ENCODE measurements at places on chromosomes 4 and X.

DNA sequence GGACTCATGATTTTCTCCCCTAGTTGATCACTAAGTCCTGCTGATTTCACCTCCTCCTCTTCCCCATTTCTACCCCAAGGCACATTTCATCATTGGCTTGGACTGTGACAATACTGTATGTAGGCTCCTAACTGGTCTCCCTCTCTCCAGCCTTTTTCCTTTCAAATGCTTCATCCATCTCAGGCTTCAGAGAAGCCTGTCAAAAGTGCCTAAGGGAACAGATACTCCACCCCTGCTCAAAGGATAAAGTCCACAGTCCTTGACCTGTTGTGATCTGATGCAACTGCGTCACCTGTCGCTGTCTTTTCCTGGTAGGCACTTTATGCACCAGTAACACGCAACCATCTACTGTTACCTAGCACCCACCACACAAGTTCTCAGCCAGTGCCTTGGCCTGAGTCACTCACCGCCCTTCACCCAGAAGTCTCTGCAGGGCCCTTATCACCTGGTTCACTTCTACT lies 12.8 kb downstream of the SCARB2 start:
- DNase-seq, result no peak

- no peak for DNase-seq
Observed at GRCh38 chrX:10208281-10208856, 51.6 kb downstream of the CLCN4 start.

GRCh38 chr4:163556177-163556576 lies 61.7 kb downstream of the TMA16 start:
- no peak for DNase-seq

DNA sequence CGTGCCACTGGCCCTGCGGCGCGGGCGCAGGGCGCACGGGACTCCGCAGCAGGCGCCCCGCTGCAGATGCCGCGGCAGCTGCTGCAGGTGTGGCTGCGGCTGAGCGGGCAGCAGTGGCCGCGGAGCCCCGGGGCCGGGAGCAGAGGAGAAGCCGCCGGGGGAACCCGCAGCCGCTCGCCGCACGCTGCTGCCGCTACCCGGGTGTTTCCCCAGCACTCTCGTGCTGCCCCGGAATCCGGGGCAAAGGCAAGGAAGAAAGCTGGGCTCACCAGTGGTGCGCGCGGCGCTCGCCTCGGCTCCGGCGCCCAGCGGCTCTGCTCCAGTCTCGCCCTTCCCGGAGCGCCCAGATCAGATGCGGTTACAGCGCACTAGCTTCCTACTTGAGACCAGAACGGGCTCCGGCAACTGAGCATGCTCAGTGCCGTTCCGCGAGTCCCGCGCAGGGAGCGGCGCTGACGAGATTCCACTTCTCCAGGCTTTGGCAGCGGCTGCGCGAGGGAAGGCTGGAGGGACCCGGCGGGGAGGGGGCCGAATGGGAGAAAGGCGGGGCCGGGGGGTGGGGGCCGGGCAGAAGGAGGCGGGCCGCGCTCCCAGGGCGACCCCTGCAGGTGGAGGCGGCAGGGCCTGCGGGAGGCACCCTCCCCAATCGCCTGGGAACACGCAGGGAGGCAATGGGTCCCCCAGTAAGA lies at the start of gene APBB2:
APBB2 (minus strand) TSS at position 407 of the 689 bp plus-strand sequence. CDS start 181,288 bp downstream, outside the sequence.
- peak; percentile 49 for DNase-seq

DNA sequence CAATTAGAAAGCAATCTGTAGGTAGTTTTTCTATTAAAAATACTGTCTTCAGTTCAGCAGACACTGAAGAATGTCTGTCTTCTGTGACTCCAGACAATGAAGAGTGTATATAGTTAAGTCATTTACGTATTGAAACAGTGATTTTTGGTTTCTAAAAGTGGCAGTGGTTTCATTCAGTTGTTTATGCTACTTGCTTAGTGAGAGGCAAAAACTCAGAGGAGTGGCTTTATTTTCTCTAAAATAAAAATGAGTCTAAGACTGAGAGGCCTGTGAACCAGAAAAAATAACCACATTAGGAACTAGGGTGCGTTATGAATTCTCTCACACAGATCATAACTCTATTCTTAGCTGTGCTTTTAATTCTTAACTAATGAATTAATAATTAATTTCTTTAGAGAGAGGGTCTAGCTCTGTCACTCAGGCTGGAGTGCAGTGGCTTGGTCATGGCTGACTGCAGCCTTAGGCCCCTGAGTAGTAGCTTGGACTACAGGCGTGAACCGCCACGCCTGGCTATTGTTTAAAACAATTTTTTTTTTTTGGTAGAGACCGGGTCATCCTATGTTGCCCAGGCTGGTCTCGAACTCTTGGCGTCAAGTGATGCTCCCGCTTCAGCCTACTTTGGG lies 31.4 kb downstream of the FREM3 start:
- DNase-seq, result no peak

DNA sequence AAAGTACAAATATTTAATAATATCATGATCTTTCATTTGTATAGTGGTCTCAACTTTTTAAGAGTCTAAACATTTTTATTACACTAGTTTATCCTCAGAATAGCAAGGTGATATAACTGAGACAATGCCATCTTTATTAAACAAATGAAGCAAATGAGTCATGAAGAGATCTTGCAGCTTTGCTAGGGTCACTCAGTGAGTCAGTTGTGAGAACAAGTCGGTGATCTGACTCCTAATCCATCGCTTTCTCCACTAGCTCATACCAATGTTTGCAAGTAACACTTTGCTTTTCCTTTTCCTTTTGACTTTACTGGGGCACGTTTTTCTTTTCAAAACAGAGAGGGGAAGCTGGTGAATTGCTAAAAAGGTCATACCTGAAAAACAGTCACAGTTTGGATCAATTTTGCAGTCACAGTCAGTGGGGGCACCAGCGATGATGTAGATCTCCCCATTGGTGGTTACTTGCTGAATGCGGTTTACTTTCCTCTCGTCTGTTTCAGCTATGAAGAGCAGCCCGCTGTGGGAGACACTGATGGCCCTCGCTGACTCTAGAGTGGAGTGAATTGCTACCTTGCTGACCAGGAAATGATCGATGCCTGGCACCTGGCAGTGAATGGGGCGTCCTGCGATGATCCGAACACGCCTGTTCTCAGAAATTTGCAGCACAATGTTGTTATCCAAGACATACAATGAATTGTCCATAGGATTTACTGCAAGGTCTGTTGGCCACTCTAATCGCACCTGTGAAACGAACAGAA lies 75.7 kb downstream of the SH2D1A start:
- DNase-seq, result no peak

- no peak for DNase-seq
Observed at GRCh38 chrX:104135677-104136076, 21.1 kb downstream of the SLC25A53 start.

- DNase-seq, result no peak
Observed at GRCh38 chrX:103626855-103627254, 1.9 kb upstream of the TCEAL1 start.

- no peak for DNase-seq
Observed at GRCh38 chr4:148007314-148007760, 275.4 kb downstream of the ARHGAP10 start.

- DNase-seq, result no peak
Observed at GRCh38 chrX:107716118-107716684, 59.4 kb downstream of the TSC22D3 start.

- DNase-seq, result no peak
Observed at GRCh38 chrX:95754411-95754810, 930.2 kb upstream of the DIAPH2 start.

- no peak for DNase-seq
Observed at GRCh38 chrX:105723966-105724735, 98.2 kb upstream of the NRK start.

DNA sequence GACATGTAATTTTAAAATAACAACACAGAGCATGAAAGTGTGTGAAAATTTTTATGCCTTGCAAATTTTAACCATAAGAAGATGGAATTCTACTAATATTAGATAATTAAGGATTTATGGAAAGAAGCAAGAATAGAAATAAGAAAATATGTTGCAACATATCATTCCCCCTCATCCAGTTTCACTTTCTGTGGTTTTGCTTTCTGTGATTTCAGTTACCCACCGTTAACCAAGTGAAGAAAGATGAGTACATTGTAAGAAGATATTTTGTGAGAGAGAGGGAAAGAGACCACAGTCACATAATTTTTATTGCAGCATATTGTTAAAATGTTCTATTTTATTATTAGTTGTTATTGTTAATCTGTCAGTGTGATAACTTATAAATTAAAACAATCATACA lies 77.9 kb downstream of the ADAM29 start:
- no peak for DNase-seq

GRCh38 chr4:141102367-141102766 lies 30.9 kb downstream of the RNF150 start:
- DNase-seq, result no peak

GRCh38 chr4:8691151-8691775 lies 98.7 kb downstream of the CPZ start:
- DNase-seq, result no peak

- no peak for DNase-seq
Observed at GRCh38 chr4:166324321-166324720, 451.3 kb downstream of the TLL1 start.

DNA sequence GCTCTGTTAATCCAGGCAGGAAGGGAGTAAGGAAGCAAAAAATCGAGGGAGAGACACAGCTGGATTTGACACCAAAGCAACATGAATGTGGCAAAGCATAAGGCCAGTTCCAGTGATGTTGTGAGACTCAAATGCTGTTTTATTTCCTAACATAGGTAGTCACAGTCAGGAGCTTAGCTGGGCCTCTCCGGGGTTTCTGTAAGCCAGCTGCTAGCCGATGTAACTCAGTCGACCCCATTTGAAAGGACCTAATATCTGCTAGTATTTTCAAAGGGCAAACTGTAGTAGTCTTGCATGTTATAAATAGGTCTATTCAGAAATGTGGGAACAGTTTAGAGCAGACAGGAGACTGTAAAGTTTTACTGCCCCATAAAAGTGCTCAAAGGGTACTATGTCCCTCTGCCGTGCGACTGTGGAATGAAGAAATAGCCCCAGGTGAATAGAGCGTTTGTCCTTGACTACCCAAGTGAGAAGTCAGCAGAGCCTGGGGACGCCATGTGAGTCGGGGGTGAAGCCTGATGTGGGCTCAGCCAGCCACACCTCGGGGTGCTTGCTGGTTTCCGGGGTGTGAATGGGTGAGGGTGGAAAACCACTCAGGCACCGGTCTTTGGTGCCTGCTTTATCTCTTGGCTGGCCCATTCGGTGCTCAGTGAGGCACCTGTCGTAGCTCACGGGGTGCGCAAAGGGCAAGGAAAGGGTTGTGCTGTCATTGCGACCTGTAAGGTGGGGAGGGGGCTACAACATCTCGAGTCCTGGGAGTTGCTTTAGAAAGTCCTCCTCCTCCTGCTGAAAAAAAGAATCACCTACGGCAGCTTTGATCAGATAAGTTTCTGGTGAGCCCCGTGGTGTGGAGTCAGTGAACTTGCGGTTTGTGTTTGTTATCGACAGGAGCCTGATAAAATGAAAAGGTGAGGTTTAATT lies 745 bp downstream of the TRIM2 start:
- peak; percentile 35 for DNase-seq

GRCh38 chr4:146545102-146545501 lies 23.4 kb upstream of the SLC10A7 start:
- DNase-seq, result no peak

GRCh38 chrX:19794690-19795089 lies 92.7 kb downstream of the SH3KBP1 start:
- no peak for DNase-seq

GRCh38 chrX:49040376-49040955 lies 2.7 kb downstream of the TFE3 start:
- no peak for DNase-seq

- no peak for DNase-seq
Observed at GRCh38 chr4:103415801-103416200, 217.7 kb upstream of the CENPE start.

DNA sequence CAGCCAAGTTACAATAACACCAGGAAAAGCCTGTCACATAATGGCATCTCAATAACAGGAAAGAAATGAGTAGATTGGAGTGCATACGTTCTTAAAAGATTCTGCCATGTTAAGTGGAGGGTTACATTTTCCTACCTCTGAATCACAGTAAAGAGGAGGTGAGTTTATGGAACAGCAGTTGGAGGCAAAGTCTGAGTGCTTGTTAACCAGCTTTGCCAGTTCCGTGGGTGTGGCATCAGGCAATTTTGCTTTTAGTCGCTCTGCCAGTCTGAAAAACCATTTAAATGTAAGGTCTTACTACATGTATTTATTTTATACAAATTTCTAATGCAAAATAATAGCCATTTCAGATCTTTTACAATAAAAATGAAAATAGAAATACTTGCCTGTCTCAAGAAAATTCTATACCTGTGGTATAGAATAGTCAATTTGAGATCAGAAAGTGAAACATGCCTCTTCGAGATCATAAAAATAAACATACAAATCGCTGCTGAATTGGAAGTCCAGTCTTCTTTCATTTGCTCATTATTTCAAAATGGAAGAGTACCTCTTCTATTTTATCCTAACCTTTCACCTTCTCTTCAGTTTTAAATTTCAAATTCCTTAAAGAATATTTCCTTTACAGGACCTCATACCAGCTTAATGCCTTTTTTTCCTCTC lies 31.4 kb downstream of the GC start:
- no peak for DNase-seq

DNA sequence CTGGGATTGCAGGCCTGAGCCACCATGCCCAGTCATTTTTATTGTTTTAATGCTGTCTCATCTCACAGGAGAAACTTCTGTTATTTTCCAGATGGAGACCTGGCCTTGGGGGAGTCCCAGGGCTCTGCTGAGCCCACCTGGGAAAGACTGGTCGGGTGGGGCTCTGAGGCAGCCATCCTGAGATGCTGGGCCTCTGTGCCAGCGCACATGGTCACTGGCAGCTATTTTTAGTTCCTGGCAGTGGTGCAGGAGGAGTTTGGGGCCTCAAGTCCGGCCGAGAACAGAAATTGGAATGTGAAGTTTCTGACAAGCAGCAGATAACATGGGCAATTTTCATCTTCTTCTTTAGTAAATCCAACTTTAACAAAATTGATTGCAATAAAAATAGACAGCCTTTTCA lies 44.5 kb downstream of the SORCS2 start:
- DNase-seq, result no peak

DNA sequence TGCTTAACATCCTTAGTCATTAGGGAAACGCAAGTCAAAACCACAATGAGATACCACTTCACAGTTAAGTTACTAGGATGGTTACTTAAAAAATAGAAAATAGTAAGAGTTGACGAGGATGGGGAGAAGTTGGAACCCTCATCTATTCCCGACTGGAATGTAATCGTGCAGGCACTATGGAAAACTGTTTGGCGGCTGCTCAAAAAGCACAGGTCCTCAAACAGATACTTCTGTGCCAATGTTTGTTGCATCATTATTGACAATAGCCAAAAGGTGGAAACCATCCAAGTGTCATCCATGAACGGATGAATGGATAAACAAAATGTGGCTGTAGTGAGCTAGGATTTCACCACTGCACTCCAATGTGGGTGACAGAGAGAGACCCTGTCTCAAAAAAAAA lies 11.7 kb downstream of the CTAG1B start:
- DNase-seq, result no peak

Data from activated CD4-positive, CD25-positive, alpha-beta regulatory T cell treated with anti-CD3 and anti-CD28 coated beads, Interleukin-2, amount 50 U/mL, for 72 hours (primary cell).